ENCODE measurements at places on chromosomes 1 and 21. TPM values are rescaled to one million over a fixed set of nuclear protein-coding genes. Genes with fewer than 3 reads are reported as not detected.

The PLA2G4A gene
- total RNA-seq, result 5.2 TPM

The PRAMEF26 gene
- total RNA-seq, result not detected

The PDZK1 gene
- under 0.01 TPM for total RNA-seq

The TCHH gene
- not detected for total RNA-seq

The OR2M2 gene
- not detected for total RNA-seq

The PLEKHG5 gene
- total RNA-seq, result 8.4 TPM

The EPHB2 gene
- 13.0 TPM for total RNA-seq

The SELL gene
- 8.4 TPM for total RNA-seq

The OR2T29 gene
- not detected for total RNA-seq

The TEDDM1 gene
- not detected for total RNA-seq

The SLC2A5 gene
- 8.9 TPM for total RNA-seq

The ATAD3C gene
- not detected for total RNA-seq

The OXCT2 gene
- total RNA-seq, result not detected

The CSF3R gene
- total RNA-seq, result 3.7 TPM

Measured in skeletal muscle tissue (tissue), 5 donors.